Urothelium cell line (cell line): ENCODE measurements at places on chromosomes 4 and X.

GRCh38 chr4:189092581-189092980 lies 848.1 kb upstream of the FRG1 start:
- DNase-seq = no peak

GRCh38 chr4:148954011-148954749 lies 512.0 kb upstream of the NR3C2 start:
- no peak for DNase-seq

DNA sequence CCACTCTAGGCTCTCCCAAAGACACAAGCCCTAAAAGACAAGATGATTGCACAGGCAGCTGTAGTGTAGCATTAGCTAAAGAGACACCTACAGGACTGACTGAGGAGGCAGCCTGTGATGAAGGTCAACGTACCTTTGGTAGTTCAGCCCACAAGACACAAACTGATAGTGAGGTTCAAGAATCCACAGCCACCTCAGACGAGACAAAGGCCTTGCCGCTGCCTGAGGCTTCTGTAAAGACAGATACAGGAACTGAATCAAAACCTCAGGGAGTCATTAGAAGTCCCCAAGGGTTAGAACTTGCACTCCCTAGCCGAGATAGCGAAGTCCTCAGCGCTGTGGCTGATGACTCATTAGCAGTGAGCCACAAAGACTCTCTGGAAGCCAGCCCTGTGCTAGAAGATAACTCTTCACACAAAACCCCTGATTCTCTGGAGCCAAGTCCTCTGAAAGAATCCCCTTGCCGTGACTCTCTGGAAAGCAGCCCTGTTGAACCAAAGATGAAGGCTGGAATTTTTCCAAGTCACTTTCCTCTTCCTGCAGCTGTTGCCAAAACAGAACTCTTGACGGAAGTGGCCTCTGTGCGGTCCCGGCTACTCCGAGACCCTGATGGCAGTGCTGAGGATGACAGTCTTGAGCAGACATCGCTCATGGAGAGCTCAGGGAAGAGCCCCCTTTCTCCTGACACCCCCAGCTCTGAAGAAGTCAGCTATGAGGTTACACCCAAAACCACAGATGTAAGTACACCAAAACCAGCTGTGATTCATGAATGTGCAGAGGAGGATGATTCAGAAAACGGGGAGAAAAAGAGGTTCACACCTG lies 306.3 kb downstream of the ANK2 start:
- peak; percentile 89 for DNase-seq

DNA sequence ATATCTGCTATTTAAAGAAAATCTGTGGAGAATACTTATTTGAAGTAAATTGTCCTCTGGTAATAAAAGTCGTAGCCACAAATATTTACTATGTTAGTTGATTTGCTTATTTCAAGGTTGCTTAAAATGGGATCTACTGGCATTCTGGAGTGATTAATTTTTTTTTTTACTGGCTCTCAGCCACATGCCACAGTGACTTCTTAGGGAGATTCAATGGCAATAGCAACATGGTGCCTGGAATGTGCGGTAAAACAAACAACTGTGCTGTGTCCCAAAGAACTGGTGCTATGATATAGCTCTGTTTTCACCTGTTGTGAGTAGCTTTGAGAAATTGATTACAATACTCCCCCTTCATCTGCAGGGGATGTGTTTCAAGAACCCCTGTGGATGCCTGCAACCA lies 324.3 kb downstream of the GPAT3 start:
- DNase-seq = no peak

DNA sequence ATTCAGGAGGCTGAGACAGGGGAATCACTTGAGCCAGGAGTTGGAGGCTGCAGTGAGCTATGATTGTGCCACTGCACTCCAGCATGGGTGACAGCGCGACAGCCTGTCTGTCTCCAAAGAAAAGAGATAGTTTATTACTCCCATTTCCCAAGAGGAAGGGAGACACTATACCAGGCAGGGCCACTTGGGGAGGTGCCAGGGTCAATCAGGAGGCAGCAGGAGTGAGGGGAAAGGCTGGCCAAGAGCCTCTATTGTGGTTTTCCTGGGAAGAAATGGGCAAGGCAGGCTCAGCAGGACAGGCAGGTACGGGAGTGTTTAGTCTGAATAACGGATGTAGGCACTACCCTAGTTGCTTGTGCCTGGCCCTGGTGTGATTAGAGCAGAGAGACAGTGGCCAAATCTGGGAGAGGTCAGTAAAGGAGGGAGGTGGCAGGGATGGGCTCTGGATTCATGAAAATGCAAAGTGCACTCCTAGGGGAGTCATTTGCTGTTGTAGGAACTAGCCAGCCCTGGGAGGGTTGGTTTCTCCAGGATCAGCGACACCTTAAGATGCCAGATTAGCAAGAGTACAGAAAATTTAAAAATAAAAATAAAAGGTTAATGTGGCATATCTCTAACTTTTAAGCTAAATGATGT lies 20.2 kb upstream of the CDKN2AIP start:
- DNase-seq = no peak

DNA sequence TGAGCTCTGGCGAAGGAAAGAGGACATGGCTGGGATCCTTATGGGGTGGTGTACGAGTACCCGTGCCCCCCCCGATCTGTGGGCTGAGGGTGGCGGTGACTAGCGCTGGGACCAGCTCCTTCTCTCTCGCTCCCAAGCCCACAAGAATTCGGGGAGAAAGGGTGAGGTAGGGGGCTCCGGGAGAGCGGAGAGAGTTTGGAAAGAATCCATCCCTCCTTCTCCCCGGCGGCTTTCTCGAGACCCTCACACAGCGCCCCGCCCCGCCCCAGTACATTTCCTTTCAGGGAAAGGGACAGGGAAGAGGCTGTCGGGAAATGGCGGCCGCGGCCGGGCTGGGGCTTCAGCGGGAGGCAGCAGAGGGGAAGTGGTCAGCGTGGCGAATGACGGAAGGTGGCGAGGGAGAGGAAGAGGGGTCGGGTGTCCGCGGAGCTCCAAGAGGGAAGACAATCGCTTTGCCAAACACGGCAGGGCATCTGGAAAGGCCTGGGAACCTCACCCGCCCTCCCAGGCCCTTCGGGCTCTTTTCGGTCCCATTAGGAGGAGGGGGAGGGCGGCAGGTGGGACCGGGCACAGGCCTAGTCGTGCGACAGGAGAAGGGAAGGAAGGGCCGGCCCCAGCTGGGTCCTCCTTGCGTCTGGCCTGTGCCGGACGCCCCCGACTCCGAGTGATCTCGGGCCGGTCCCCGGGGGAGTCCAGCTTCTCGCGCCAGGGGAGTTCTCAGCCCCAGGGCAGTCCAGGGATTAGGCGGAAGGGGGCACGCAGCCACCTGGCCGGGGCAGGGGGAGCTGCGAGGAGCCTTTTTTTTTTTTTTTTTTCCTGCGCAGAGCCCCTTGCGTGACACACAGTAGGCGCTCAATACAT lies 10.2 kb downstream of the HNRNPH2 start:
- DNase-seq = peak; percentile 45
